Amniotic stem cell (primary cell): ENCODE measurements at places on chromosomes 1 and 21.
A peak's percentile ranks its signal among the peaks of the same experiment; 100 is the strongest.

DNA sequence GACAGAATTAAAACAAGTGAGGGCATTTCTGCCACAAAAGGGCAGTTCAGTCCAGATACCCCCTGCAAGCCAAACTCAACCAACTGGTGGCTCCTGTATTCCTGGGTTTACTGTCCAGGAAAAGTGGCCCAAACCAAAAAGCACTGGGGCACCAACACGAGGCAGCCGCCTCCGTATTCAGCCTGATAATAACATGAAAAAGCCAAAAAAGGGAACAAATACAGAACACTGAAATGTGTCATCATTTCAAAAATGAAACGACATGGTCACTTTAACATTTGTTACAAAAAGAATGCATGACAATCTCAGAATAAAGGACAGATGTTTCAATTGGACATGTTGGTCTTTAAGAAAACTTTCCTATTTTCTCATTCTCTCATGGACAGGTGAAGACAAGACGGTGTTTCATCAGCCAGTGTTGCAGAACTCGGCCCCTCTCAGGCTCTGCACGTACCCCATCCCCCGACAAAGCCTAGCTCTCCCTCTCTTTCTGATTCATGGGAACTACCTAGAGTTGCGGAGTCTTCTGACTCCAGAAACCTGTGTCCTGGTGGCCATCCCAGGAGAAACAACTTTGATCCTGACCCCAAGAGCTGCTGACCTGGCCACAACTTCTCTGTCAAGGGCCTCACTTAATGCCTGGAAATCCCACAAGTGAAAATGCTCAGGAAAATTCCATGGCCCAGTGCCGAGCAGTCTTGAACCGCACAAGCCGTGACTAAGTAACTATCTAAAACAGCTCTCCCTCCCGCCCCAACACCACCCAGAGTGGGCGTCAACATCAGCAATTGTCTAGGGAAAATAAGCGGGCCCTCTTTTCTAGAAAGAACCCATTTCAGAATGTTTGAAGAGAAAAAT is 27.1 kb downstream of the ZBTB17 start:
- peak; percentile 86 for DNase-seq

- DNase-seq, result no peak
These were observed 152.4 kb downstream of the RWDD3 start for GRCh38 chr1:95386371-95386770.

DNA sequence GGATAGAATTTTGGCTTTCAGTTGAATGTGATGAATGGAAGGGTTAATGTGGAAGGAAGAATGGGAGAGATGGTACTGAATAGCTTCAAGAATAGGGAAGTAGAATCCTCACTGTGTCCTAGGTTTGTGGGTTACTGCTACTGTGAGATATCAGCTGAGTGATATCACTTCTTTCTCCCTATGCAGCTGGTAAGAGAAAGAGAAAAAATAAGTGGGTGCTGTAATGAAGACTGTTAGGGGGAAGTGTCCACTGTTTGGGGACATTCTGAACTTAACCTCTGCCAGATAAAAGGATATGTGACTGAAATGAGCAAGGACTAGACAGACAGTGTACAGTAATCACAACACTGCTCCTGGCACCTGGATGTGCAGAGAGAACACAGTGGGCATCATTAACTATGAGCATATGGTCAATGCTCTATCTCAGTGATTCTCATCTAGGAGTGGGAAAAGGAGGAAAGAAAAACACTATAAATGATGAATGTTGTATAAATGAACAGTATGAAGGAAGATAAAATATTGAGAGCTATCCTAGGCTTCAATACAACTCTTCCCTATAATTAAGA is 25.6 kb upstream of the MOB3C start:
- no peak for DNase-seq

DNA sequence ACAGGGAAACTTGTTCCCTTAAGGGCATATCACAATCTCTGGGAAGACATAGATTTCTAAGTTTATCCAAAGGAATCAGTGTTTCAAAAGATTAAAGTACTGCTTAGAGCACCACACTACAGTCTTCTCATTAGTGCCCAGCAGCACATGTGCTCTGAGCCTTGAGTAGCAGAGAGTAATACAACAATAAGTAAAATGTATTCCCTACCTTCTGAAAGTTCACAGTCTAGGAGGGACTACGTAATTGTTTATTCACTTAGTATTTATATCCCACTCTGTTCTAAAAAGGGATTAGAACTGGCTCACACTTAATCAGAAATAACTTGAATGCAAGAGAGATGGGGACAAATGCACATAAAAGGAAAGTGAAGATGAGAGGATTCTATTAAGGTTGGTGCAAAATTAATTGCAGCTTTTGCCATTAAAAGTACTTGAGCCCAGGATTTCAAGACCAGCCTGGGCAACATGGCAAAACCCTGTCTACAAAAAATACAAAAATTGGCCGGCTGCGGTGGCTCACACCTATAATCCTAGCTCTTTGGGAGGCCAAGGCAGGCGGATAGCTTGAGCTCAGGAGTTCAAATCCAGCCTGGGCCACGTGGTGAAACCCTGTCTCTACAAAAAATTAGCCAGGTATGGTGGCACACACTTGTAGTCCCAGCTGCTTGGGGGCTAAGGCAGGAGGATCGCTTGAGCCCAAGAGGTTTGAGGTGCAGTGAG is 9.0 kb downstream of the SYNC start:
- no peak for DNase-seq

GRCh38 chr1:1399872-1400575 is 889 bp upstream of the CCNL2 start:
- DNase-seq, result no peak

GRCh38 chr1:119143706-119144105 is 3.3 kb upstream of the WARS2 start:
- no peak for DNase-seq

DNA sequence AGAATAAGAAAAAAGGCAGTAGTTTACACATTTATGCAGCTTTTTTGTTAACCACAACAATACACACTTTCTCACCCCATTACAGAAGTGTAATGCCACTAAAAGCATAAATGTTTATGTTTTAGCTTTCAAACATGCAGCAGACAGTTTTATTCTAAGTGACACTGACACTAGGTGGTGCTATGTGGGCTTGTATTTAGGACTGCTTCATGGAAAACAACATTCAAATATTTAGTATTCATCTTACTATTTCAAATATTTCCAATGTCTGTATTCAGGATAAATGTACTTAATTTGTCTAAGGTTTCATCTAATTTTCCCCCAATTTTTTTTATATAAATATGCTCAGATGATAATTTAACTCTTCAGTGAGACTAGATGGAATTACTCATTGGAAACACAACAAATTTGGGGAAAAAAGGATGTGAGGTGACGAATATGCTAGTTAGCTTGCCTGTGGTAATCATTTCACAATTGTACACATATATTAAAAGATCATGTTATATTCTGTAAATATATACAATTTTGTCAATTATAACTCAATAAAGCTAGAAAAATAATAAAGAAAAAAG is 71.4 kb downstream of the USP1 start:
- no peak for DNase-seq

DNA sequence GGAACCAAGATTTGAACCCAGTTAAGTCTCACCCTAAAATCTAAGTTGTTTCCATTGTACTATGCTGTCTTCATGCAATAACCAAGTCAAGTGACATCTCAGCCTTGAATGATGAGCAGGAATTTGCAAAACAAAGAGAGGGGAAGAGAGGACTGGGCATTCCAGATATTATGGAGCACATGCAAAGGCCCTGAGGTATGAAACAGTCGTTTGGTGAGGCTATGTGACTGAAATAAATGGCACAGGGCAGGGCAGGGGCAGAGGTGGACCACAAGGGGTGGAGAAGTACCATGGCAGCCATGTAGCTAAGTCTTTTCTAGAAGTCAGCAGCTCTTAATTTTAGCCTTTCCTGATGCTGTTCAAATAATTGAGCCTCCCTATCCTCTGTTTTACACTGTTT is 37.6 kb upstream of the RAP1A start:
- no peak for DNase-seq

DNA sequence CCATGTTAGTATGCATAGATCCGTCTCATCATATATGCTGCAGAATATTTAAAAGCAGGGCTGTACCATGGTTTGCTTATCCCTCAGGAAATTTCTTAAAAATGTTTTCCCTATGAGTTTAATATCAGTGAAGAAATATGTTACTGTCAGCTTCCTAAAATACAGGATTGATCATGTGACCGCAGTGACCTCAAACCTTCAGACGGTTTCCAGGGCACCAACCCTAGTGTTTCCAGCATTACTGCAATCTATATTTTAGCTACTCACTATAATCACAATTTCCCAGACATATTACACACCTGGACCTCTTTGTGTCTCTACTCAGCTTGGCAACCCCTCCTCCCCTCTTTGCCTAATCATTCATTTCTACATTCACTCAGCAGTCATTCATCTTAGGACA is 7.7 kb upstream of the SDHB start:
- DNase-seq, result no peak

GRCh38 chr1:9080705-9081291 is 11.4 kb upstream of the SLC2A5 start:
- DNase-seq, result no peak

DNA sequence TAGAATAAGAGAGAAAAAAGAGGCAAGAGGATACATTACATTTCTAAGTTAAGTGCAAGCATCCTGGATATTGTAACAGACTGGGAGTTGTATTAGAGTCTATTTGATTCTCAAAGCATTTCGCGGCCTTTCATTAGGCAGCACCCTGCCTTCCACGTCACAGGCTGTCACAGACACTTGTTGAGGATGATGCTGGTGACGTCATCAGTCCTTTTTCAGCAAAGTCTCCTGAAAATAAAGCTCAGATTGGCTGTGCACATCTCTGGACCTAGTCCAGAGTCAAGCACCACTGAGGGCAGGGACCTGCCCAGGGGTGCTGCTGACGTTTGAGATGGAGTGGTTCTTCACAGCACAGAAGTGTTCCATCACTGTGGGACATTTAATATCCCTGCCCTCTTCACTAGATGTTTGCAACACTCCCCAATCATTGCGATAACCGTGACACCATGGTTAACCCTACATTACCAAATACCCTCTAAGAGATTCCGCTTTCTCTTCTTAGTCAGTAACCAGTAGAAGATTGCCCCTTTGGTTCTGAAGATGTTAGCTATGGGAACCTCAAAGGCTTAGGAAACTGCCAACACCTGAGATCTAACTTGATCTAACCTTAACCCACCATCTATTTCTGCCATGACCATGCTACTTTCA is 72.7 kb upstream of the F3 start:
- no peak for DNase-seq

DNA sequence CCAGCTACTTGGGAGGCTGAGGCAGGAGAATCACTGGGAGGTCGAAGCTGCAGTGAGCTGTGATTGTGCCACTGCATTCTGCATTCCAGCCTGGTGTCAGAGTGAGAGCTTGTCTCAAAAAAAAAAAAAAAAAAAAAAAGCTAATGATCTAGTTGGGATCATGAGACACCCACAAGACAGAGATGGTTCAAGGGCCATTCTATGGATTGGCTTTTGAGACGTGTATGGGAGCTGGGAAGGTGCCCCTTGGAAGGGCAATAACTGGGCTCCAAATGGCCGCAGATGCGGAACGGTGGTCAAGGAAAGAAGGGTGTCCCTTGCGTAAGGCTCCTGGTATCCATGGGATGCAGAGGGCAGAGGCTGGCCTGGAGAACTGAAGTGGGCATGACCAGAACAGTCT is 6.8 kb upstream of the ADAM15 start:
- DNase-seq, result no peak

GRCh38 chr1:207866471-207867135 is 44.3 kb downstream of the CD34 start:
- DNase-seq, result no peak

- DNase-seq, result no peak
These were observed 116.2 kb upstream of the ATP1A1 start for GRCh38 chr1:116256875-116257274.

DNA sequence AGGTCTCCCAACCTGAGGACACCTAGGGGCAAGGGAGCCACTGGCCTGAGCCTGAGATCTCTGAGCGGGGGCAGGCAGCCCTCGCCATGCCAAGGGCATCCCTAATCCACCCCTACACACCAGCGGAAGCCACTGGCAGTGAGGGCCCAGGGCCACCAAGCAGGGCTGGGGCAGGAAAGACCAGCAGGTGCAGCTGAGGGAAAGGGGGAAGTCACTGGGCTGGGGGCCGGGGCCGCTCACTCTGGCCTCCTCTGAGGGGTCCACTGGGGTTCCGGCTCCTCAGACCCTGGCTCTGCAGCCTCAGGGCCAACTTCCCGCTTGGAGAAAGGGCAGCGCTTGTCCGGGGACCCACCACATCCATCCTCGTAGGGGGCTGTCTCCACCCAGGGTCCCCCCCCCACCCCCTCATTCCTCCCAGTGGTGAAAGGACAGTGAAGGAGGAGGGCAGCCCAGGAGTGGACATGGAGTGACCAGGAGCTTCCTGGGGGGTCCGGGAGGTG is 42.5 kb upstream of the ACTRT2 start:
- DNase-seq, result no peak

DNA sequence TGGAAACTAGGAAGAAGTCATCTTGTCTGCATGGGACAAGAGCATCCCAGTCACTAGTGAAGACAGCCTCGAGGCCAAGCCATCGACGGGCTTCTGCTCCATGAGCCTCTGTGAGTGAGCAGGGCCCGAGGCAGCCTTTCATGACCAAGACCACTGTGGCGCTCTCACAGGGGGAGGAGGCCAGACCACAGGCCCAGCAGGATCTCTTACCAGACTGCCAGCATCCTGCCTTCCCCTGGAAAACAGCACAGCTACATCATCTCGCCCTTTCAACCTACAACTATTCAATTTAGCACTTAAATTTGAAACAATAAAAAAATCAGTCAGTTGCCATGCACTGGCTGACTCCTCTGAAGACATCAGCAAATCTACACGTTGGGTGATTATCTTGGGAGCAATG is 85.4 kb downstream of the HSF2BP start:
- DNase-seq, result no peak

- DNase-seq, result no peak
These were observed 258.4 kb upstream of the HOOK1 start for GRCh38 chr1:59556398-59556797.

GRCh38 chr1:66575739-66576138 is 41.8 kb downstream of the SGIP1 start:
- peak; percentile 45 for DNase-seq

GRCh38 chr1:33348676-33349080 is 27.8 kb upstream of the A3GALT2 start:
- no peak for DNase-seq

DNA sequence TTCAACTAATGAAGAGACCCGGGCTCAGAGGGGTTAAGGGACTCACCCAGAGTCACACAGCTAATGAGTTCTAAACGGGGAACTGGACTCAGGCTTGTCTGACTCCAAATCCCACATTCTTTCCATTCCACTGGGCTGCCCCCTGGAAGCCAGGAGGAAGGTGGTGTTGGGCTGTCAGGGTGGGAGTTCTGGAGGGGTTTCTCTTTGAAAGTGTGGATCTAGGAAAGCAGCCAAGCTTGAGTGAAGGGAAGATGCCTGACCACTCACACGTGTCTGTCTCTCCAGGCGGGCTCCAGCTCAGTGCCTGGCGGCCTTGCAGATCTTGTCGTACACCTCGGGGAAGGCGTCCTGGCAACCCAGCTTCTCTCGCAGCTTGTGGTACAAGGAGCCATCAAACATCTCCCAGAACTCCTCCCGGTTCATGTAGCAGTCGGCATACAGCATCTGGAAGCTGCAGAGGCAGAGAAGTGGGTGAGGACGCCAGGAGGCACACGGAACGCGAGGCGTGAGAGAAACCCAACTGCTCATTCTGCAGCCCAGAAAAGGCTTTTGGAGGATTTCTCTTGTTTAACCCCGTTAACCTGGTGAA is 35.0 kb downstream of the DHCR24 start:
- DNase-seq, result no peak
